Activated CD4-positive, alpha-beta T cell treated with anti-CD3 and anti-CD28 coated beads, Interleukin-2, amount 50 U/mL, for 48 hours (primary cell): ENCODE measurements at places on chromosomes 6 and 20.

DNA sequence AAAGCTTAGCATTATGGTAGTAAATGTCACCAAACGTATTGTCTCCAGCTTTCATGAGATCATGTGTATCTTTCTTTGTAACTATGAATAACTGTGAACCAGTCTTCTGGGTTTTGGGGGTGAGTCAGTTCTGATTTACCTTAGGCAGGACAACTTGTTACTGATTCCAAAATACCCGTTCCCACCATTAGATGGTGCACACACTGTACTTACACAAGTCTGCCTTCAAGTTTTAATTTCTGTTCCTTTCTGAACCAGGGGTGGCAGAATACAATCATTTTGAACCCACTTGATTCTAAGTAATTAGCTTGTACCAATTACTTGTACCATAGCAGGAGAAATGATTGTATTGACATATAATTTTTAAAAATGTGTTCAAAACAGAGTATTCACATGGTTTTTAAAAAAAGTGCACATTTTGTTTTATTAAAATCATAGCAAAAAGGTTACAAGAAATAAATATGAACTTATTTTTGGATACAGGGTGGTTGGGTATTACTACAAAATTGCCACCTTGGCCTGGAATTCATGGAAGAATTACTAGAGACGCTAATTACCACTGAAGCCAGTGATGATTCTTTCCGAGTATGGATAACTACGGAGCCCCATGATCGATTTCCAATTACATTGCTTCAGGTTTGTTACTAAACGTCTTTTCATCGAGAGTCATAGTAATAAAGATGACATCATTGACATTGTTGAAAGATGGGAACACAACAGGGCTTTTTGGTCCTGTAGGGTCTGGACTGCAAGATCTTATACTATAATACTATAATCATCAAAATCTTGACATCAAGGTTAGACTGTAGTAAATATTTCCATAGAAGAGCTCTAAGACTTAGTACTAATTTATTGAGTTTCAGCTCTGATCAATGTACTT, 75.2 kb upstream of the GLP1R start:
- no peak for DNase-seq

DNA sequence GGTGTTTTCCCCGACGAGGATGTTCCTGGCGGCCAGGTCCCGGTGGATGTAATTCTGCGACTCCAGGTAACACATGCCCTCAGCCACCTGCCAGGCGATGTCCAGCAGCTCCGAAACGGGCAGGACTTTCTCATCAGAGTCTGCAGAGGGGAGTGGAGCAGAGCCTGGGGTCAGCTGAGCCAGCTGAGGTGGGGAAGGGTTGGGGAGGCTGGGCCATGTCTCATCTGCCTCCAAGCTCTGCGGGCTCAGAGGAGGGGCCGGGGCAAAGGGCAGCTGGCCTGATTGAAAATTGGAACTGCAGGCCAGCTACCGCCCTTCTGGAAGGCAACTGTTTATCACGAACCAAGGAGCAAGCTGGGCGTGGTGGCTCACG, 6.4 kb downstream of the PTK6 start:
- DNase-seq, result no peak

DNA sequence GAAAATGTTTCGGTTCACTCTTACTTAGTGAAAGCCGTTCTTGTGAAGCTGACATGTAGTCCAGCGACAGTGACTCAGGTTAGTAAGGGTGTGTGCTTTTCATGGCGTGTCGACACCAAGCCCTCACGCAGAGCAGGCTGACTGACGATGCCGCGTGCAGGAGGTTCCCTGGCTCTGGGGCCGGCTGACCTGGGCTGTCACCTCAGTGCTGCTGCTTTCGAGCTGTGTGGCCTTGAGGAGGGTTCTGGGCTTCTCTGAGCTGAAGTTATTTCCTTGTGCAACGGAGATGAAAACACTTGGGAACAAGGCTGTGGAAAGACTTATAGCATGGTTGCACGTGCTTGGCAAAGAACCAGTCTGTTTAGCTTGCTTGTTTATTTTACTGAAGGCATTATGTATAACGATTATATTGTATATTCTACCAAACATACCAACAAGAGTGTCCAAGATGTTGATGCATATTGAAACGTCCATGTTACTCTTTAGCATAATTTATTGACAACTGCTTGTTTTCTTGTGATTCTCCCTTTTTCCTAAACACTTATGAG, 59.2 kb downstream of the PHACTR3 start:
- DNase-seq, result no peak

DNA sequence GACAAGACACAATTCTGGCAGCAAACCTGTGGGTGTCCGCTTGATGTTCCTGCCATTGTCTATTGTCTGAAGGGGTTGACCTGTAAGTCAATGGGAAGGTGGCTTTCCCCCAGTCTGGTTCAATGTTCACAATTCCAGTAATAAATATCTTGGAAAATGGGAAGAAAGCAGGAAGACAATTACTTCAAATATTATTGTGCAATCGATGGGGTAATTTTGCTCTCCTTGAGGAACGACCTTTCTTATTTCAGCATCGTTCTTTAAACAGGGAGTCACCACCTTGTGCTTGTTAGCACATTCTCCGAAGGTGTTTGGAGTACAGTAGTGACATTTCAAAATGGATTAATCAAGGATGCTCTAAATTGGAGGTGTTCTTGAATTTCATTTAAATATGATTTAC, 136.9 kb downstream of the BTBD3 start:
- DNase-seq, result no peak

- DNase-seq, result peak; percentile 36
Observed at GRCh38 chr6:33082702-33083101, 6.9 kb downstream of the HLA-DPB1 start.

- DNase-seq, result no peak
Observed at GRCh38 chr6:138101946-138102731, 5.1 kb downstream of the PERP start.

GRCh38 chr6:18350712-18351111, 36.4 kb upstream of the RNF144B start:
- no peak for DNase-seq

- DNase-seq, result no peak
Observed at GRCh38 chr6:138291036-138291848, 73.0 kb upstream of the PBOV1 start.

GRCh38 chr6:15596186-15596896, 66.5 kb downstream of the DTNBP1 start:
- no peak for DNase-seq

- DNase-seq, result no peak
Observed at GRCh38 chr20:45818239-45818638, 5.8 kb downstream of the UBE2C start.

- DNase-seq, result no peak
Observed at GRCh38 chr20:43680981-43681380, 14.1 kb downstream of the MYBL2 start.

DNA sequence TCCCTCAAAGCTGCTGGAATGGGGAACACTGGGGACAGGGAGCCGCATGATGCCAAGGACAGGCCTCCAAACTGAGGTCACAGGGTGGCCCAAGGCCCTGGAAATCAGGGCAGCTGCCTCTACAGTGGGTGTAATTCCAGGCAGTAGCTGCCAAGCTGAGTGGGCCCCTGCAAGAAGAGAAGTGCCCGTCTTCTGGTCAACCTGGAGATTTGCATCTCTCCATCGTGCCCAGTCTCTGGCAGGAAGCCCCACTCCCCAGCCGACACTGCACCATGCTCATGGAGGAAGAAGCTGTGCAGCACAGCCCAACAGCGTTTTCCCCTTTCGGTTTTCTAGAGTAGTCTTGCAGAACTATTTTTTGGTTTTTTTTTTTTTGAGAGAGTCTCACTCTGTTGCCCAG, 2.2 kb upstream of the FAM209A start:
- no peak for DNase-seq

- no peak for DNase-seq
Observed at GRCh38 chr6:5723841-5724691, 282.7 kb downstream of the NRN1 start.

DNA sequence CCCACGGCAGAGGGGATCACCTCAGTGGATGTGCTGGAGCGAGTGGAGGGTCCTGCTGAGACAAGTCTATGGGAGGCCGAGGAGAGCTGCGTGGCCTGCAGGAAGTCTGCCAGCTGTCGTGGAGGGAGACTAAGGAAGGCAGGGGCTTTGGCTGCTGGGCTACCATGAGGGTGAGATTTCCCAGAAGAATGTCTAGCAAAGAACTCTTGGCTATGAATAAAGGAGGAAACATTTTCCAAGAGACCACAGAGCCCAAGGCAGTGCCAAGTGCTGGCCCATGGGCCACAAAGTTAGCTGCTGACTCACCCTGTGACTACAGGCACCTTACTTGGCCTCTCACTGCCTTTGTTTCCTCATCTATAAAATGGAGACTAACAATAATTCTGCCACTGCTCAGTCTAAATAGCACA, 73.4 kb downstream of the PRDM1 start:
- no peak for DNase-seq

- DNase-seq, result no peak
Observed at GRCh38 chr6:168866534-168866933, 387.1 kb downstream of the THBS2 start.

DNA sequence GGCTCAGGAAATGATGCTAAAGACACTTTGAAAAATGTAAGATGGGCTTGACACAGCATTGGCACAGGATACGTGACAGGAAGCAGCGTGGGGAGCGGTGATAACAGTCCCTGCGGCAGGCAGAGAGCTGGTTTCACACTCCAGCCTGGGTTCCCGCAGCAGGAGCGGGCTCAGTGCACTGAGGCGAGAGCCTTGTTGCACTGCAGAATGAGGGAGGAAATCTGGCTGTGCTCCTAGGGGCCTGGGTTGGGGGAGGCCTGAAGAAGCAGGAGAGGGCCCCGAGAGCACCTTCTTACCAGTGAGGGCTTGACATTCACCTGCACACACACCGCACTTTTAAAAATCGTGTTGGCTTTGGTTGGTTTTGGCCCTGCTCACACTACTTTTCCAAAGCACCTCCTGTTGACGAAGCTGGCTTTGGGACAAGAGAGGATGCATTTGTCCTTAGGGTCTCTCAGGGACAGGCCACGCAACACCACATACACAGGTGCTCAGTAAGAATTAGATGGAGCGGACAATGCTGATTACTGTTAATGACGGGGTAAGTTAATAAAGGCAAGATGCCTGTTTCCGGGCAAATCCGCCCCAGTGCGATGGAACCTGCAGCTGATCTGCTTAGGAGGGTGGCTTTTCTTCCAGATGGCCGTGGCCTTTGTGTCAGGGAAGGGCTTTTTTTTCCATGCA, 49.4 kb upstream of the ARMC2 start:
- DNase-seq, result peak; percentile 58

- peak; percentile 7 for DNase-seq
Observed at GRCh38 chr6:116971959-116972358, 94.9 kb downstream of the RFX6 start.

DNA sequence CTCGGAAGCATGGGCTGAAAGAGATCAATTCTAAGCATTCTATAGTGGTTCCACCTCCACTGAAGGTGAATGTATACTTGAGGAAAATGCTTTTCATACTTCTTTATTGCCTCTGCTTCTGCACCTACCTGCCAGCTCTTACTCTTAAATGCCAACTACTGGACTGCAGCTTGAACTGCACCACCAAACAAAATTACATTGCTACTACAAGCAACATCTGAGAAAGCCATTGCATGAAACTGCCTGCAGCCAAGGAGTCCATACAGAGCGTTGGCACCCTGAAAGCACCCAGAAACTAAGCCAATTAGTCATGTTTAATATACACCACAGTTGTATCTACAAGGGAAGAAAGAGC, 440.9 kb downstream of the BTBD3 start:
- no peak for DNase-seq

GRCh38 chr6:128663238-128663637, 142.8 kb upstream of the PTPRK start:
- DNase-seq, result no peak

- no peak for DNase-seq
Observed at GRCh38 chr6:144223686-144224085, 61.4 kb upstream of the UTRN start.

- DNase-seq, result no peak
Observed at GRCh38 chr6:166675736-166676135, 48.7 kb upstream of the RPS6KA2 start.

DNA sequence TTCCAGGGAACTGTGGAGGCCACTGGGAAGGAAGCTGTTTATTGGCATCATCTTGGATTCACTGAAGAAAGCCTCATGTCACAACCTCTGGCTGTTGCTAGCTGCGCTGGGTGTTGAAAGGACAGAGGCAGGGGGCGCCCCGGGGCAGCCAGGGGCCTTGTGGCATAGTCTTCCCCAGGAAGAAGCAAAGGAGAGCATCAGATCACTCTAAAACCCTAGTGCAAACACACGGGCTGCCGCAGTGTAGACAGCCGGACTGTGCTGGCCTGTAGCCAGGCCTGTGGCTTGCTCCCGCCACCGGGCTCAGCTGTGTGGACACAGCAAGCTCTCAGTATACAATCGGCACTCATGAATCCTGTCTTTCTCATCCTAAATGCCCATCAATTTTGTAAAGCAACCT, 23.8 kb upstream of the SMOC2 start:
- DNase-seq, result no peak

DNA sequence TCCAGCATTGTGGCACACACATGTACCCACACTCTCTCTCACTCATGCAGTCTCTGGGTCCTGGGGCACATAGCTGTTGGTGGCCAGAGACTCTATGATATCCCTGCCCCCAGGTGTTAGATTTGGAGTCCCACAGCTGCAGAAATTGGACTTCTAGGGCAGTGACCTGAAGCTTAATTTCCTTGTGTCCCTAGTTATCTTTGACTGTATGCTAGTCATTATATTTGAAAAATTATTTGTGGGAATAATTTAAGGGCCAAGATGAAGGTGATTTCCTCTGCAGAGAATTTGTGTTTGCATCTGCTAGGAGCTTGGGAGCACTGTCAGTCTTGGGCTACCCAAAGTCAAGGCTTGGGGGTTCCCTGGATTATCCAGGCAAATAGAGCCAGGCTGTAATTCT, 50.1 kb downstream of the ZBTB9 start:
- DNase-seq, result no peak

DNA sequence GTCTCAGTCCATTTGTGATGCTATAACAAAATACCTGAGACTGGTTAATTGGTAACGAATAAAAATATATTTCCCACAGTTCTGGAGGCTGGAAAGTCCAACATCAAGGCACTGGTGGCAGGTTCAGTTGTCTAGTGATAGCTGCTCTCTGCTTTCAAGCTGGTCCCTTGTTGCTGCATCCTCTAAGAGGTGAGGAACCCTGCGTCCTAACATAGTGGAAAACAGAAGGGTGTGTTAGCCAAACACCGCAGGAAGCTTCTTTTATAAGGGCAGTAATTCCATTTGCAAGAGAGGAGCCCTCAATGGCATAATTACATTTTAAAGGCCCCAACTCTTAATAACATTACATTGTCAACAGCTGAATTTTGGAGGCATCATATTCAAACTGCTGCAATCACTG, 372.7 kb downstream of the ADGRB3 start:
- DNase-seq, result no peak

GRCh38 chr6:170280689-170281045, 10.2 kb downstream of the DLL1 start:
- no peak for DNase-seq
